Fibroblast of skin of scalp (primary cell): ENCODE measurements at places on chromosomes 3 and 15.
A peak's percentile ranks its signal among the peaks of the same experiment; 100 is the strongest.

DNA sequence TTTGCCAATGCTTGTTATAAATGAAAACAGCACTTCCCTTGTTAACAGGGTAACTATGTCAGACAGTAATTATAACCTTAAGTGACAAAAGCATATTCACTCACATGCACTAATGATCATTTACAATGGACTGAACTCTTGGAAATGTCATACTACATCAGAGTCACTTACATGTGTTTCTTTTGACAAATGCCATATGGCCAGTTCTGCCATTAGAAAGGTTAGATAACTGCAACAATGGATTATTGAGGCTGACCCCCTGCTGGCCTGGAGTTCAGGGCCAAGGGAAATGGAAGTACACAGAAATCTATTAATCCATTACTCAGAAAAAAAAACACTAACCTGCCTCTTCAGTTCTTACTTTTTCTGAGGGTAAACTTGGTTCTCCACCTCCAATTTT lies 313.4 kb downstream of the CNTN3 start:
- DNase-seq, result no peak

GRCh38 chr15:29542994-29543393 lies 273.4 kb upstream of the NSMCE3 start:
- DNase-seq, result no peak

DNA sequence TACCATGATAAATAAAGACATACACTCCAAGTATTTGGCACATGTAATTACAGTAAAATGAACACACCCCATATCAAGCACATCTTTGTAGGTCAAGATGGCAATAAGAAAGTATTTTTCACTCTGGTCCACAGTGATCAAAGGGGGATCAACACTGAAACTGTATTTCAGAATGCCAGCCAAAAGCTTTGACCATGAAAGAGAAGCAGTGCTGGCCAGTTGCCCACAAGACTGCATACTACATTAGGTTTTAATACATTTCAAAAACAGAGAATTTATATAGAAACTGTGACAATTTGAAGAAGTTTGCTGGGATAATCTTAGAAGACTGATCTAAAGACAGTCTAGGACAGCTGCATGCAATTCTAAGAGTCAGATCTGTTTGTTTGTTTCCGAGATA lies 1035.3 kb downstream of the FHIT start:
- DNase-seq, result no peak

DNA sequence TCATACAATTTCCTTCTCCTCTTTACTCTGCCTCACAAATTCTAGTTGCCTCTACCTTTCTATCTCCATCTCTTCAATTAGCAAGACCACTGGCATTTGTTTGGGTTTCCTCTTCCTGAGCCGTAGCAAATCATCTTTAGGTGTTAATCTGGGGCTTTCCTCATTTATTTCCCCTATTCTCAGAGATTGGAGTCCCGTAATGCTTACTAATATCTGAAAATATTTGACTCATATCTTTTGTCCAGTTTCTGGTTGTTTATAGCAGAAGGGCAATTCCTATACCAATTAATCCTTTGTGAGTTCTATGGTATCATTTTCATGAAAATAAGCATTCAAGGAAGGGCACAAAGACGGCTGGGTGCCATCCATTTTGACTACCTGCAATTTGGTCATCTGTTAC lies 103.7 kb downstream of the NR2E3 start:
- DNase-seq, result no peak

DNA sequence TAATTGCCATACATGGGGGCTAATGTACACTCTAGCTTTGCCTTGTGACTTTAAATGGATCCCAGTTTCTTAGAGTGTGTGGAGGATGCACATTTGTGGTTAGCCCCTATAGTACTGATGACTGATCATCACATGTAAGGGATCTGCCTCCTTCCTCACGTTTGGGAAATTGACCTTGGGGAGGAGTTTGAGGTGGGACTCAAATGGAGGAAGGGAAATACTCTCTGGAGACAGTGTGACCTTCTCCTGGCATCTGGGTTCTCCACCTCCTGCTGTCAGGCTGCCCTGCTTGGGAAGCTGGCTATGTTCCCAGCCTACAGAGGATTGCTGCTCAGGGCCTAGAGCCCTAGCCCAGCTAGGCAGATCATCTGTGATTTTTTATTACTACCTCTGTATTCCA lies 48.7 kb downstream of the PPM1L start:
- DNase-seq, result peak; percentile 30

DNA sequence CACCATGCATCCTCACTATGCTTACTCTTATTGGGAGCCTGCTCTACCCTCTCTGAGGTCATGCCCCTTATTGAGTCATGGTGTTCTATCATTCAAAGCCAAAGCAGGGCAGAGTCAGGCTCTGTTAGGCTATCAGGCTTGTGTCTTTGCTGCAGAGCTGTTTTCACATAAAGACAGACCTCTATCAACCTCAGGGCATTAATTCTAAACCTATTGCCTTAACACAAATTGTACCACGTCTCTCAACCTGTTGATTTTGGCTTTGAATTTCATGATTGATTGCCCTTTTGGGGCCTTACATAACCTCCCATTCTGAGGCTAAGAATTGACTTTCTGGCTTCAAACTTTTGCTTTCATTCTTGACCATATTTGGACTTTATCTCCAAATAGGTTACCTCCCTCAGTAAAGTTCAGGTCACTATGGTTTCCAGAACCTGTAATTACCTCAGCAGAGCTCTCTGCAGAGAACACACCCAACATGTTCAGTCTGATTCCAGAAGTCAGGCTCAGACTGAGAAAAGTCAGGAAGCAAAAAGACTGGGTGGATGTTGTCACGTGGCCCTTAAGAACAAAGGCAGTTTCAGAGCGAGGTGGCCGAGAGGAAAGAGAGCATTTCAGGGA lies 221.4 kb upstream of the NANOGP8 start:
- DNase-seq, result peak; percentile 77

DNA sequence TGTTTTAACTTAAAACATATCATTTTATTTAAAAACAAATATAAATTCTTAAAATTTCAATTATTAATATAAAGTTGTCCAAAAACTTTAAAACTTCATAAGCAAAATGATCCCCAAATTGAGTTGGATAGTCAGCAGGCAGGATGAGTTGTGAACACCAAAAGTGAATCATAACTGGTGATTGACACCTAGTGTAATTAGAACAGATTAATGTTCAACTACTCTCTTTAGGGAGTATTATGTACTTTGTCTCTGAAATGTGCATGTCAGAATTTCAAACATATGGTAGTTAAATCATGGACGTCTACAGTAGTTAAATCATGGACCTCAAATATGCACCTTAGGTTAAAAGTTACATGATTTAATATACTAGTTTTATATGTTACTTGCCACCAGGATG lies 2.9 kb upstream of the SI start:
- DNase-seq, result no peak

DNA sequence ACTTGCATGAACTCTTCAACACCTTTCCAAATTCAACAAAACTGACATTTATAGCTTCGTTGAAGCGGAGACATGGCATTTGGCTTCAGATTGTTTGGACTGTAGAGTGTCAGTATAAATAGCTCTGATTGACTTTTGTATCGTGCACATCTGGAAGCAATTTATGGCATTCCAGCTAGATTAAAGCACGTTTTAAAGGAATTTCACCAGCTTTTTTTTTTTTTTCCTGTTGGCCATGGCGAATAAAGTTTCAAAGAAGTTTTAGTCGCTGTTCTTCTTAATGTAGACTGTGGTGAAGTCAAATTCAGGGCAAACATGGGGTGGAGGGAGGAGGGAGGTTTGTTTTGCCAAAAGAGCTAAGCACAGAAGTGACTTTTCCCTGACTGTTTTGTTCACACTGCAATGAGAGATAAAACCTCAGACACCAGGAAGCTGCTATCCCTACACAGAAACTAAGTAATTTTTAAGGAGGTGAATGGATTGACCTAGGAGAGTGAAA lies 391.0 kb upstream of the RARB start:
- DNase-seq, result peak; percentile 95

DNA sequence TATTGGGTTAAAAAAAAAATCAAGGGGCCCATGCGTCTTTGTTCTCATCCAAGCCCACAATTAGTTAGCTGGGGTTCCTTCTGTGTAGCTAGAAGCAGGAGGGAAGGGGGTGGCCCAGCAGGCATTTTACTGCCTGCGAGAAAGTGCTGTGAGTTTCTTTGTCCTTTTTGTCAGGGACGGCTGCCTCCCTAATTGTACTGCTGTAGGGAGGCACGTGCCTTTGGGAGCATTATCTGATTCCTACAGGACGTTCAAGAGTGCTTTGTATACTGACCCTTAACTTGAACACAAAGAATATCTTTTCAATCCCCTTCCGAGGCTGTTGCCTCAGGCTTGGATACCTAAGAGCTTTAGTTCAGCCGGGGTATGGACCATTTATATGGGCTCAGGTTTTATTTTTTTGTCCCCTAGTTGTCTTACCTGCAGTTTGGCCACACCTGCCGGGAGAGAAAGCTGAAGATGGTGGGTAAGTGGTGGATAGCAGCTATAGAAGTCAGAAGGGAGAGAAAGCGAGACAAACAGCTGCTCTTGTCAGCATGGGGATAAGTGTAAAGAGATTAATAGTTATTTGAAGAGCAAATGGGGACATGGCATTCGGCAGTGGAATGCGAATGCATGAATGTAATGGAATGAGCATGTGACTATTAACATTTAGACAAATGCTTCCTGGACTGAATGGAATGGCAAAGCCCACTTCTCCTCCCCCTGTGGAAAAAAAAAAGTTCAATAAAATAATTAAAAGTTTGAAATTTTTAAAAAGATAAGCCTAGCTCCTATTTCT lies 175.2 kb downstream of the TP63 start:
- peak; percentile 60 for DNase-seq

- DNase-seq, result no peak
Observed at GRCh38 chr3:195105389-195105788, 165.6 kb downstream of the XXYLT1 start.

DNA sequence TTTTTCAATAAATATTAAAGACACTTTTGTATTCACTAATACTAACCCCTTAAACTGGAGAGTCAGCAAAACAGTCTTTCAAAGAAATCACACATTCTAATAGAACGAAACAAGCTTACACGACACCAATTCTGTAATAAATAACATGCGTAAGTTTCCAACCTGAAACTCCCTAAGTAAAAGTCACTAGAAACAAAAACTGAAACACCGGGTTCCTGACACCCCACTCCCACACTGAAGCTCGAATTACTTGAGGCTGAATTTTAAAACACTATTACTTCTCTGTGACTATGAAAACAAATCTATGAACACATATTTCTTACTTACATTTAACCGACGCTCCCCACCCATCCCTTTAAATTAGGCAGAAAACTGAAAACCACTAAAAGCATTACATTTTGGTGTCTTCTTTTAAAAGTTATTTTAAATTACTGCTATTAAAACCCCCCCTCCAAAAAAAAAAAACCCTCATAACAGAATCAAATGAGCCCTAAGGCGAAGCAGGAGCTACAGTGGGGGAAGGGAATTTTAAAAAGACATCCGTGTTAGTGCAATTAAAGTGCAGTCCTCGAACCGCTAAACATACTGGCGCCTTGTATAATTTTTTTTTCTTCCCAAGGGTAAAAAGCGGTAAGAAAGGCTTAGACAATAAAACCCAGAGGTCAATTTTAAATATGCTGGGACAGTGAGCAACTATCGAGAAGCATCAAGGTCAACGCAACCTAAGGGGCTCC lies 878 bp downstream of the SPPL2A start:
- no peak for DNase-seq

DNA sequence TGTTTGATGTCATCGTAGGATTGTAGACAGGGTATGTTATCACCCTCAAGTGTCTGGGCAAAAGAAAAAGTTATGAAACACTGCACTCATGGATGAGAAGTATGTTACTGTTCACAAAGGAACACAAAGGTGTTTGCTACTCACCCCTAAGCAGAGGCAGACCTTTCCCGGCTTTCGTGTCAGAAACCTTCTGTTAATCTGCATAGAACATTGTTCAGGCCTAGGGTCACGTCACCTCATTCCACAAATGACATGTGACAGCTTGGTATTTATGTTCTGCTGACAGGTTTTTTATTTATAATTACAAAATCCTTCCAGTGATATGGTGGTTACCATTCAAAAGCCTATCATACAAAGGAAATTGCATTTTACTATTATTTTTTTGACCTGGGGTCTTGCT lies 16.5 kb downstream of the THUMPD3 start:
- DNase-seq, result no peak

- no peak for DNase-seq
Observed at GRCh38 chr3:141306922-141307321, 61.4 kb upstream of the ZBTB38 start.

DNA sequence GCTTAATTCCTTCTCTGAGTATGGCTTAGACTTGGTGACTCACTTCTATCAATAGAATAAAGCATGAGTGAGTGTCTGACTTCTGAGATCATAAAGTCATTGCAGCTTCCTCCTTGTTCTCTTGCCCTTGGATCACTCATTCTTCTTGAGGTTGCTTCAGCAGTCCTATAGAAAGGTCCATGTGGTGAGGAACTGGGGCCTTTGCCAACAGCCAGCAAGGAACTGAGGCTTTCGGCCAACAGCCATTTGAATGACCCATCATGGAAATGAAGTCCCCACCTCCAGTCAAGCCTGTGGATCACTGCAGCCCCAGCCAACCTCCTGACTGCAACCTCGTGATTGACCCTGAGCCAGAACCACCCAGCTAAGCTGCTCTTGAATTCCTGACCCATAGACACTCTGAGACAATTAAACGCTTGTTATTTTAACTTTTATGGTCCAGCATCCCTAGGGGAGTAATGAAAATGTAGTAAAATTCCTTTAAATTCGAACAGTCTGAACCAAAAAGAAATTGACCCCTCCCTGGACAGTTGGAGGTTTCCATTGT lies 84.5 kb downstream of the WDR76 start:
- DNase-seq, result peak; percentile 97

- no peak for DNase-seq
Observed at GRCh38 chr3:124805671-124806070, 75.4 kb downstream of the UMPS start.

GRCh38 chr3:79187426-79187825 lies 580.4 kb downstream of the ROBO1 start:
- DNase-seq, result no peak
